ENCODE measurements at places on chromosomes 12 and 14.

DNA sequence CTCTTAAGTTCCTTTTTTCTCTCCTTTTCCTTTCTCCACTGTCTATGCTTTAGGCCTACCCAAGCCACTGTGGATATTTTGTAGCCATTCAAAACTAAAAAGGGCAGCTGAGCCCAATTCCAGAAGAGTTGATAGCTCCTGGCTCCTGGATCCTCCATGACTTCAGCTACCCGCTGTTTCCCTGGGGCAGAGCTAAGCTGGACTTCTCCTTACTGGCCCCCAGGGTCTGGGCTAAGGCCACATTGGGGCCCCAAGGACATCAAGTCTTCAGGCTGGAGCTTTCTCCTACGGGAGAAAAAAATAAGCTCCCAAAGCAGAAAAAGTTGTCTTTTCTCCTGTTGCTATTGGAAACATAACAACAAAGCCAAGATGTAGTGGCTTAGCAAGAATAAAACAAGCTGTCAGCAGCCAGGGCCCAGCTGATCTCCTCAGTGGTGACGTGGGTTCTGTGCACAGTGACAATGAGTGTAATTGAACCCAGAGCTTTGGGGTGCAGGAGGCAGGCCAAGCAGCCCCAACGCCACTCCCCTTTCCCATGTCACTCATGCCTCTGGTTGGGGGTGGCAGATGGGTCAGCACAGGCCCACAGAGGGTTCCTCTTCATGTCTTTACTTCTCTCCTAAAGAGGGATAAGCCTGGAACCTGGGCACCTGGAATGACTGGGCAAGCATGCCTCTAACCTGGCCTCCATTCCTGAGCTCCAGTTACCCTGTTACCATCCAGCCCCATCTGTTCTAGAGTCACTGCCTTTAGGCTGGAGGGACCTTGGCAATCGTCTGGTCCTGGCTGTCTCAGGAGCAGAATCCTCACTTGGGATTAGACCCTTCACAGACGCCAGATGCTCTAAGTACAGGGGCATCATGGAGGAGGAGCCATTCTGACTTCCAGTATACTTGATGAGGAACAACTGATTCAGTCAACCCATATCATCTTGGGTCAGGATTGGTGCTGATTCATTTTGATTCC lies 171.2 kb downstream of the ZFP36L1 start:
- no peak for DNase-seq

DNA sequence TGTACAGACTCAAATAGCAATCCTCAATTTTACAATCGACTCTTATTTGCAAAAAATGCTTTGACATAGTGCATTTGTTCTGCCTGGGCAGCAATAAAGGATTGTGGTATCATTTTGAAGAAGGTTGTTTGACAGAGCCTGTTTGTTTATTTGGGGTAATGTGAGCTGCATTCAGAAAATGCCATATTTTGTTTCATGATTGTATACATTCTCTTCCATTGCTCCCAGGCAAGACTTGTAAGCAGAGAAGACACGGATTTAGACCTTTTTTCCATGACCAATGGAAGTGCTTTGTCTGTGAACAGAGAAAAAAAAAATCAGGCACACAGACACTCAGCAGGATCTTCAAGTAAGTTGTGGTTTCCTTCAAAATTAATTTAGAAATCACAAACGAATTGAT lies 35.5 kb upstream of the ALX1 start:
- DNase-seq, result no peak

GRCh38 chr12:52126050-52126604 lies 46.6 kb downstream of the SMIM41 start:
- DNase-seq, result no peak

DNA sequence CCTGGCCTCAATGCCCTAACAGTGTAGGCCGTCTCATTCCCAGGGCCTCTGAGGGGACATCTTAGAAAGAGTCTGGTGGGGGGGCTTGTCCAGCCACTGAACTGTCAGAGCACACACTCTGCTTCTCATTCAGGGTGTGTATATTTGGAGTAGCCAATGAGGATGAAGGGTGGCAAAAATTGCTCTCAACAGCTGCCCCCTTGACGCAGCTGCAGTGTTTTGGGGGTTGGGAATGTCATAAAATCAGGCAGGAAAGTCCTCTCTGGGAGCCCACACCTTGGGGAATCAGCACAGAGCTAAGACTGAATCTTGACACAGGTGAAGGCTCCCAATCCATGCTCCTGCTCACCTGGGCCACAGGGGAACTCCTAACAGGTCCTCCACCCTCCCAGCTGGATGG lies 1.5 kb downstream of the RASAL1 start:
- DNase-seq, result no peak

DNA sequence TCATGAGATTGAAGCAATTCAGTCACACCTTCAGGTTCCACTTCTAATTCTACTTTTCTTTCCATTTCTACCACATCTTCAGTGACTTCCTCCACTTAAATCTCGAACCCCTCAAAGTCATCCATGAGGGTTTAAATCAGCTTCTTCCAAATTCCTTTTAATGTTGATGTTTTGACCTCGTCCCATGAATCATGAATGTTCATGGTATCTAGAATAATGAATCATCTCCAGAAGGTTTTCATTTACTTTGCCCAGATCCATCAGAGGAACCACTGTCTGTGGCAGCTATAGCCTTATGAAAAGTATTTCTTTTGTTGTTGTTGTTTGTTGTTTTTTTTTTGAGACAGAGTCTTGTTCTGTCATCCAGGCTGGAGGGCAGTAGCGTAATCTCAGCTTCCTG lies 7.6 kb downstream of the RXYLT1 start:
- DNase-seq, result no peak

DNA sequence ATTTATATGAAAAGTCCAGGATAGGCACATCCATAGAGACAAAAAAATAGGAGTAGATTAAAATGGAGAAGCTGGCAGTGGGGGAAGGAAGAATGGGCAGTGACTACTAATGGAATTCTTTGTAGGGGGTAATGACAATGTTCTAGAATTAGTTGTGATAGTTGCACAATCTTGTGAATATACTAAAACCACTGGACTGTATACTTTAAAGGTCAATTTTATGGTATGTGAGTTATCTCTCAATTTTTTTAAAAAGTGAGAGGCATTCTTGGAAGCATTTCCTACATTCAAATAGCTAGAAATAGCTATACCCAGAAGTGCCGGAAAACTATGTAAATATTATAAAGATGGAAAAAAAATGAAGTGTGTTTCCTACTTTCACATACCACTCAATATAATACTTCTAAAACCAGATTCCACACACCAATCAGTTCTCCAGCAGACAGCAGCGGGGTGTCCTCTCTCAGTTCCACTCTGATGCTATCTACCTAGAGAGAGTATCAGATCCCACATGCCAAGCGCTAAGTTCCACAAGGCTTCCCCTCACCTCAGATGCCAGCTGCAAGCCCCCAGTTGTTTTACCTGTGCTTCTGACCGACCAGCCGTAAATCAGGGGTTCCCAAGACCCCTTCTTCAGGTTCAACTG lies 41.7 kb upstream of the NID2 start:
- DNase-seq, result no peak

- DNase-seq, result no peak
These were observed 3.0 kb upstream of the LGALS3 start for GRCh38 chr14:55126034-55126433.

GRCh38 chr12:123075646-123076171 lies 75.2 kb downstream of the PITPNM2 start:
- peak; percentile 34 for DNase-seq

- DNase-seq, result no peak
These were observed 76.3 kb downstream of the GRIP1 start for GRCh38 chr12:66602483-66603143.

GRCh38 chr12:54126696-54127537 lies 61.9 kb downstream of the SMUG1 start:
- no peak for DNase-seq

DNA sequence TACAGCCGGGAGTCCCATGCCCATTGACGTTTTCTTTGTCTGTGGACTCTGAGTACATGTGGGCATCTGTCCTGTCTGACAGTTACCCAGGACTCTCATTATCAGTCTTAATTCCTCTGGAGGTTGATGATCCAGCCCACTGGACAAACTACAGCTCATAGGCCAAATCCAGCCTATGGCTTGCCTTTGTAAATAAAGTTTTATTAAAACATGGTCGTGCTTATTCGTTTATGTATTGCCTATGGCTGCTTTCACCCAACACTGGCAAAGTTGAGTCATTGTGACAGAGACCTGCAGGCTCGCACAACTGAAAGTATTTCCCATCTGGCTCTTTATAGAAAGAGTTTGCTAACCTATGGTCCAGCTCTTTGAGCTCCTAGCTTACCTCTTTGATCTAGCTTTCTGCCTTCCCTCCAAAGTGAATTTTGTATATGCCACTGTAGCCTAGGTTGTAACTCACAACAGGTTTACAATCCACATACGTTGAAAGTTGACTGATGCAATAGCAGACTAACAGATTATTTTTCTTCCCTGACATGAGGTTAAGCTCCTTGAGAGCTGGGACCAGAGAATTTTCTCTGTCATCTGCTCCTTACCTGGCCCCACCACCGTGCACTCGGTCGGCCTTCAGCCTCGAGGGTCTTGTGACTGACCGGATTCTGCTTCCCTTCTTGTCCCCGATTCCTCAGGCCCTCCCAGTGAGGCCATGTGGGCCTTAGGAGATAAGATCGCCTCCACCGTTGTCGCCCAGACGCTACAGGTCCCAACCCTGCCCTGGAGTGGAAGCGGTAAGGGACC lies 57.3 kb downstream of the ACACB start:
- DNase-seq, result no peak

GRCh38 chr12:109452489-109452888 lies 24.6 kb downstream of the KCTD10 start:
- DNase-seq, result no peak

DNA sequence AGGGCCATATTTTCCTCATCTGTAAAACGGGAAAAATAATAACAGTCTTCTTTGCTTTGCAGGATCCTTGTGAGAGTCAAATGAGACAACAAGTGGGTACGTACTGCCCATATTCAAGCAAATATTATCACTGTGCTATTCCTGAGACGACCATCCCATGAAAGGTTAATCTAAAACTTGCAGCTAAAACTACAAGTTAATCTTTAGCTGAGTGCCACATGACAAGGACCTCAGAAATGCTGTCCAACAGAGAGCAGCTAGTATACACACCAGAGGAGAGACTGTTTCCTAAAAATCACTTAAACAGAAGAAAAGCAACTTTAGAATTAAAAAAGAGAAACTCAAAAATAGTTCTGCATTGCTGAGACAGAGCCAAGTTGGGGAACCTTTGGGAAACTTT lies 162.7 kb upstream of the TMTC2 start:
- DNase-seq, result no peak

DNA sequence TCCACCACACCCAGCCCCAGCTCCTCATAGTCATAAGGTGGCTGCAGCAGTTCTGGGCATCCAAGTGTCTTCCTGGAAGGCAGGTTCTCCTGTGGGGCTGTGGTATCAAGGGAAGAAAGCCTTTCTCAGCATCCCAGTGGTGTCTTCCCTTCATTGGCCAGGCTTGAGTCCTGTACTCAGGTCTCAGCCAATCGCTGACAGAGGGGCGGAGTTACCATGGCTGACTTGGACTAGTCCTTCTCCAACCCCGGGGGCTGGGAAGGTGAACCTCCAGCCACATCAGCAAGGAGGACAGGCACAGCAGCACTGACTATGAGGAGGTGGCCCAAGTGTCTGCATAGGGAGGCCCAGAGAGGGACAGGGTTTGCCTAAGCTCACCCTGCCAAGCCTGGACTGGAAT lies 64.0 kb upstream of the SLC24A4 start:
- no peak for DNase-seq

DNA sequence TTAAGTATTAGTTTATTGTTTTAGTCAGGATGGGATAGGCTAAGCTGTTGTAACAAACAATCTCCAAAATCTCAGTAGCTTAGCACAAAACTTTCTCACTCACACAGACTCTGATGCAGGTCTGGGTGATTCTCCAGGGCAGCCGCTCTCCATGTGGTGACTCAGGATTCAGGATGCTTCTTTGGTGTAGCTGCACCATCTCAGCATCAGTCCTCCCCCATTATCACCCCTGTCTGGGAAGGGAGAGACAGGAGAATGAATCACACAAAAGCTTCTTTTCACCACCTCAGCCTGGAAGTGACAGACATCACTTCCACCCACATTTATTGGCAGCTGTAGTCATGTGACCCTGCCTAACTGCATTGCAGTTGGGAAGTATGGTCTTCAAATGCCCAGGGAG lies 142.3 kb downstream of the DICER1 start:
- DNase-seq, result no peak

- no peak for DNase-seq
These were observed 176.7 kb downstream of the PPM1H start for GRCh38 chr12:62758216-62758615.

DNA sequence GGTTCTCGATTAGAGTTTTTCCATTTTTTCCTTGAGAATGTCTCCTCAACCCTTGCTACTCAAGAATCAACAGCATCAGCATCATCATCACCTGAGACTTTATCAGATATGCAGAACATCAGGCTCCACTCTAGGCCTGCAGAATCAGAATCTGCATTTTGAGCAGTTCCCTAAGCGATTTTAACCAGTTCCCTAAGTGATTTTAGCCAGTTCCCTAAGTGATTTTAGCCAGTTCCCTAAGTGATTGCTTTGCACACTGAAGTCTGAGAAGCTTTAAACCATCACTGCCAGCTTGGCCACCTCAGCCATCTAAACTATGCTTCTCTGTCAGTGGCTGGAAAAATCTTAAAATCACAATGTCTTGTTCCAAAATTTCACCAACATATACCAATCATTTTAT lies 29.4 kb upstream of the SLC38A1 start:
- DNase-seq, result no peak

GRCh38 chr12:41893491-41893890 lies 251.2 kb downstream of the GXYLT1 start:
- no peak for DNase-seq

GRCh38 chr14:68335312-68335711 lies 457.6 kb downstream of the ZFP36L1 start:
- DNase-seq, result no peak

DNA sequence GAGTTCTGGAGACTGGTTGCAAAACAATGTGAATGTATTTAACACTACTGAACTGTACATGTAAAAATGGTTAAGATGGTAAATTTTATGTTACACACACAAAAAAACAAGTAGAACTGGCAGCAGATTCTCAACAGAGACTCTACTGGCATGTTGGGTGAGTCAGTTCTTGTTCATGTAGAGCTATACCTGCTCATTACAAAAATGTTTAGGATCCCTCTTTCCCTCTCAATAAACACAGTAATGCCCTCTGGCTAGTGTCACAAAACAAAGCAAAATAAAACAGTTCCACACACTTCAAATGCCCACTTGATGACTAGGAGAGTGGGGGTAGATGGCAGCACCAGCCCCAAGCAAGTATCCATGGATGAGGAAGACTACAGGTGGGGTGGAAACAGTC lies 13.7 kb upstream of the ZNF740 start:
- DNase-seq, result no peak
